ENCODE measurements at places on chromosomes 3 and 15.

DNA sequence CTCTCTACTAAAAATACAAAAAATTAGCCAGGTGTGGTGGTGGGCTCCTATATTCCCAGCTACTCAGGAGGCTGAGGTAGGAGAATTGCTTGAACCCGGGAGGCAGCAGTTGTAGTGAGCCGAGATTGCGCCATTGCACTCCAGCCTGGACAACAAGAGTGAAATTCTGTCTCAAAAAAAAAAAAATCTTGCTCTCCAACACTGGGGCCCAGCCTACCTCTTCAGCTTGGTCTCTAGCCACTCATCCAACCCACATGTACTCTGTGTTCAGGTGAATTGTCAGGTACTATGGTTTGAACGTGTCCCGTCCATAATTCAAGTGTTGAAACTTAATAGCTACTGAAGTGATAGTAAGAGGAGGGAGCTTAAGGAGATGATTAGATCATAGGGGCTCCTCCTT lies 22.4 kb upstream of the RAB7A start:
- DNase-seq = no peak

DNA sequence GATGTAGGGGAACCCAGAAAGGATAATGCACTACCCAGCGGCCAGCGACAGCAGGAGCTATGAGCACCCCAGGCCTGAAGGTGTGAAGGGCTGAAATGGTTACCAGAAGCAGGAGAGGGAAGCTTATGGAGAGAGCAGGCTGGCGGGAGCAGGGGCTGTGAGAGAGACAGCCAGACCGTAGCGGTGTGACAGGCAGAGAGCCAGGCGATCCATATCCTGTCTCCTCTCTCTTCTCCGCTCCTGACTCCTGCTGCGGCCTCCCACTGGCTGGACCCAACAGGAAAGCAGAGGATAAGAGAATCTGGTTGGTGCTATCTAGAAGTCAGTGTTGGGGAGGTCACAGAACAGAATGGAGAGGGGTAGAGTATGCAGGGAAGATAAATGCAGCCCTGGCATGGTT lies 49.9 kb downstream of the BTD start:
- no peak for DNase-seq

DNA sequence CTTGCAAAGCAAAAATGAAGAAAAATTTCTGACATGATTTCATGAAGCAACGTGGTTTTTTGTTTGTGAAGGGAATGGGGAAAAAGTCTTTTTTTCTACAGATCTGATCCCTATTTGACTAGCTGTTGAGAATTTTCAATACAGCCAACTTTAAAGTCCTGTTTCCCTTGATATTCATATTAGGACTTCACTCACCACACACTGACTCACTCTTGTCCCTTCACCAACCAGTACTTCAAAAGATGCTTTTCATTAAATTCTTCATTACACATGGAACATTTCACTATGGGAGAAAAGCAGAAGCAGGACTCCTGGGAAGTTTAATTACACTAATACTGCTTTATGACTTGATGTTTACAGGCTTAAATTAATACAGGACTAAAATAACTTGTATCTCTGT lies 16.6 kb downstream of the TRANK1 start:
- DNase-seq = no peak

GRCh38 chr15:37619358-37620042 lies 314.9 kb upstream of the TMCO5A start:
- DNase-seq = no peak

- DNase-seq = peak; percentile 40
Measured at GRCh38 chr15:67850994-67851571, 11.2 kb upstream of the RNU6-1 start.

- no peak for DNase-seq
Measured at GRCh38 chr15:40142428-40142827, 18.4 kb upstream of the BUB1B start.

DNA sequence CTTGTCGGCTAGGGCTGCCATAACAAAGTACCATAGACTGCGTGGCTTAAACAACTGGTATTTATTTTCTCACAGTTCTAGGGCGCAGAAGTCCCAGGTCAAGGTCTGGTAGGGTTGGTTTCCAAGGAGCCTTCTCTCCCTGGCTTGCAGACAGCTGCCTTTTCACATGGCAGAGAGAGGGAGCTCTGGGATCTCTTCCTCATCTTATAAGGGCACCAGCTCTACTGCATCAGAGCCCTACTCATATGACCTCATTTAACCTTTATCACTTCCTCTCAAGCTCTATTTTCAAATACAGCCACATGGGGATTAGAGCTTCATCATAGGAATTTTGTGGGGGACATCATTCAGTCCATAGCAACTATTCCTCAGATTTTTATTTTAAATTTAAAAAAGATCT lies 17.6 kb upstream of the PAQR9 start:
- no peak for DNase-seq

DNA sequence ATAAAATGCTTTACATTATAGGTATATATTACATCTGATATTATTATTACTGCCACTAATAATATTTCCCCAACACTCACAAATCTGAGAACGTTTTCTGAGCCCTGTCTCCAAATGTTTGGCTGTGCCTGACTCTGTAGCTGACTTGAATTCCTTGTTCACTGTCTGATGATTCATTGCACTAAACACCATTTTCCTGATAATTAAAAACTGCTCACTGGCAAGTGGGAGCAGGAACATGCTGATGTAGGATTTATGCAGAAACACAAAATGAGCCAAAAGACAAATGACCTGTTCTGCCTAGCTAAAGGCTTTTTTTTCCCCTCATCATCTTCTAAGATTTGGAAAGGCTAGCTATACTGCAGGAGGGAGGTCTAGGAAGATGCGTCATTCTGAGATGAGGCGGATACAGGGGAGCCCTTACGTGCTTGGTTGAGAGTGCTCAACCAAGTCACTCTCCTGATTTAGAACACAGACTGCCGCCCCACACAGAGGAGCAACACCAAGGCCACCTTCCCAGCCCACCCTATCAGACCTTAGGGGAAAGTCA lies 380.7 kb downstream of the EPHB1 start:
- no peak for DNase-seq

- DNase-seq = no peak
Measured at GRCh38 chr3:71695000-71695482, 30.2 kb downstream of the EIF4E3 start.

DNA sequence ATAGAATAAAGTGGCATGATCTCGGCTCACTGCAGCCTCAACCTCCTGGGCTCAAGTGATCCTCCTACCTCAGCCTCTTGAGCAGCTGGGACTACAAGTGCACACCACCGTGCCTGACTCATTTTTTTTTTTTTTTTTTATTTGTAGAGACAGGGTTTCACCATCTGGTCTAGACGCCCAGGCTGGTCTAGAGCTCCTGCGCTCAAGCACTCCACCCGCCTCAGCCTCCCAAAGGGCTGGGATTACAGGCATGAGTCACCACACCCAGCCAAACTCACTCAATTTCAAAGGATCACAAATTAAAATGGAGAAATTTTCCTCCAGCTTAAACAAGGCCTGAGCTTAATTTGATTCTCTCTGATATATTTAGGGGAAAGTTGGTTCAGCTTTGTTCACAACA lies 27.3 kb upstream of the NMB start:
- peak; percentile 80 for DNase-seq

- peak; percentile 53 for DNase-seq
Measured at GRCh38 chr15:39287322-39288195, 293.3 kb upstream of the THBS1 start.

- no peak for DNase-seq
Measured at GRCh38 chr3:169509359-169509758, 154.2 kb downstream of the MECOM start.

- no peak for DNase-seq
Measured at GRCh38 chr15:101016581-101016980, 97.4 kb downstream of the LRRK1 start.

GRCh38 chr3:186119499-186119898 lies 10.6 kb upstream of the ETV5 start:
- no peak for DNase-seq

GRCh38 chr3:141477224-141477623 lies 9.6 kb upstream of the RASA2 start:
- peak; percentile 88 for DNase-seq

DNA sequence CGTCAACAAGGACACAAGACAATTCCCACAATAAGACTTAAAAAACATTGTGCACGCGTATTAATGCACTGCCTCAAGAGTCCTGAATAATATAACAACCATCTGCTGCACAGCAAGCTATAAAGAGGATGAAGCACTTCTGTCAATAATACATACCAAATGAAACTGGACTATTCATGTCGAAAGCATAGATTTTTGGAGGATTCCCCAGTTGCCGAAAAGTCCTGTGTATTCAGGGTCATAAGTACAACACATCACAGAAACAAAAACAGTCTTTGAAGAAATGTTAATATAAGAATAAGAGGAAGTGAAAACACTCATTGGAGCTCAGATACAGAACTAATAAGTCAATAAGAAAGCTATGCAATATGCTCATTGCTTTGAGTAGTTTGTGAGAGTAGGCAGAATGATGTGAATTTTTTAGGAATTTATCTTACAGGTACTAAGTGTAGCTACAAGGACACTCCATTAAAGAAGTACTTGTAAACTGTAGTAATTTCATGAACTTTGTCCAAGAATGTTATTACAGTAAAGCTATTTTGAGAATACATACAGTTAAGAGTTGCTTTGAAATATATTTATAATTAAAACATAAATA lies 31.6 kb downstream of the CBLB start:
- no peak for DNase-seq

DNA sequence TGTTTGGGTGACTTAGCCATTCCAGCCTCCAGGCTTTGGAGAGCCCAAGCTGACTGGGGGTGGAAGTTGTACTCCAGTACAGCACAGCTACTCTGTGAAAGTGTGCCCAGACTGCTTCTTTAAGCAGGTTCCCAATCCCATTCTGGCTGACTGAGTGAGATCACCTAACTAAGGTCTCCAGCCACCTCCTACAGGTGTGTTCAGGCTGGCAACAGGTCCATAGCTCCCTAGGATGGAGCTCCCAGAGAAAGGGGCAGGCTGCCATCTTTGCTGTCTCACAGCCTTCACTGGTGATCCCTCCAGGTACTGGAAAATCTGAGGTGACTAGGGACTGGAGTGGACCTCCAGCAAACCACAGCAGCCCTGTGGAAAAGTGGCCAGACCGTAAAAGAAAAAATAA lies 445.3 kb upstream of the KCNMB2 start:
- DNase-seq = no peak

GRCh38 chr3:135930255-135930654 lies 35.3 kb upstream of the PPP2R3A start:
- DNase-seq = no peak

DNA sequence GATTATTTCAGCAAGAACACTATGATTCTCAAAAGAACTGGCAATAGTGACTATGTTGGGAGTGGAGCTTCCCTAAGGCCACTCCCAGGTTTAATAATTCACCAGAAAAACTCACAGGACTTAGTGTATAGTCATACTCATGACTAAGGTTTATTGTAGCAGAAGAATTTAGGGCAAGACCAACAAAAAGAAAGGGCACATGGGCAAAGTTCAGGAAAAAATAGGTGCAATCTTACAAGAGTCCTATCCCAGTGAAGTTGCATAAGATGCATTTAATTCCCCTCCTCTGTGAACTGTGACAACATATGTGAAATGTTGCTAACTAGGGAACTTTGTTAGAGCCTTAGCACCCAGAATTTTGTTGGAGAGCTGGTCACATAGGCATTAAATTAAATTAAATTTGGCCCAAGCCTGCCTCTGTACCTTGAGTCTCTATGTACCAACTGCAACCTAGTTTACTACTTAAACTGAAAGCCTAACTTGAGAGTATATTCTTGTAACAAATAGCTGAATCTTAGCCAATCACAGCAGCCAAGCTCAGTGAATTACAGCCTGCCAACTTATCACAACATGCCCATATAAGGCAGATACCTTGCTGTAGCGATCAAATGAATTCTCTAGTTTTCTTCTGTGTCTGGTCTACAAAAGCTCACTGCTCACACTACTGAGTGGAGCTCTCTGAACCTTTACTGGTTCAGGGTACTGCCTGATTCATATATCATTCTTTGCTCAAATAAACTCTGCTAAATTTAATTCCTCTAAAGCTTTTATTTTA lies 386.2 kb upstream of the ARHGEF26 start:
- DNase-seq = peak; percentile 76

DNA sequence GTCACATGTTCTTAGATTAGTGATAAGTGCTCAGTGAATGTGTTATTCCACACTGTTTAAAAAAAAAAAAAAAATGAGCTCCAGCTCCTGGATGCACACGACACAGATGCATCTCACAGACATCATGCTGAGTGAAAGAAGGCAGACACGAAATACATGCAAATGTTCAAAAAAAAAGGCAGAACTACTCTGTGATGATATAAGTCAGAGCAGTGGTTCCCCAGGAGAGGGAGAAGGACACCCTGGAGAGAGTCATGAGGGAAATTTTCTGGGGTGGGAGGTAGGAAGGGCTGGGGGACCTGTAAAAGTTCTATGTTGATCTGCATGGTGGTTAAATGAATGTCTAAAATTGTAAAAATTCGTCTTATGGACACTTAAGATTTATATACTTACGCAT lies 4.3 kb downstream of the CSRNP1 start:
- DNase-seq = no peak

- DNase-seq = peak; percentile 67
Measured at GRCh38 chr15:68818769-68819494, 1.8 kb downstream of the ANP32A start.

DNA sequence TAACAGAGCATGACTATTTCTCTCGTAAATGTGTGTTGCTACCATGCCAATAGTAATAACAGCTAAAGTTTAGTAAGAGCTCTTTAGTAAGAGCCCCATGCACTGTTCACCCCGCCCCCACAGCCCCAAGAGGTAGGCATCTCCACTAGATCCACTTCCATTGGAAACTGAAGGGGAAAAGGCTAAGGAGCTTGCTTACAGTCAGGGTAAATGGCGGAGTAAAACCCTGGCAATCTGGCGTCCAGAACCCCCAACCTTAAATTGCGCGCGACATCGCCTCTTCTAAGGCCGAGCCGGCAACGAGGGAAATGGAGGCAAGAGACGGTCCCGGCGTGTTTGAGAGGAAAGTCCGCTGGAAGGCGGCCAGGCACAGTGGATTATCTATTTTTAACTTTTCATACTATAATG lies 654 bp upstream of the C3orf38 start:
- no peak for DNase-seq

DNA sequence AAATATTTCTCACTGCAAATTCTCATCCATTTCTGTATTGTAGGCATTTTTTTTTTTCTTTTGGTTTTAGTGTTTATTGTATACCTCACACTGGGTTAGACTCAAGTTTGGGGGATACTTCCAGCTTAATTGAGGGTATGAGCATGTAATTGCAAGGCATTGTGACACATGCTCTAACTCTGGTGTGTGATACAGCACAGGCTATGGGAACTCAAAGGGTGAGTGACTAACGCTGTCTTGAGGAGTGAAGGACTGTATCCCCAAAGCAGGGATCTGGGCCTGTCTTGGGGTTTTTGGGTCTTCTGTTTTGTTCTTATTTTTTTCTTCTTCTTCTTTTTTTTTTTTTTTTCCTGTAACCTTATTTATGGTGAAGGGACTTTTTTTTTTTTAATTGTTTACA lies 26.9 kb downstream of the MAP2K1 start:
- no peak for DNase-seq

- DNase-seq = no peak
Measured at GRCh38 chr3:32414522-32415202, 23.0 kb downstream of the CMTM7 start.

GRCh38 chr3:184592371-184593219 lies 31.0 kb downstream of the EPHB3 start:
- DNase-seq = no peak

- no peak for DNase-seq
Measured at GRCh38 chr3:128473180-128473519, 6.5 kb upstream of the DNAJB8 start.

All from foreskin fibroblast (primary cell).